Lower lobe of right lung (tissue), 2 donors: ENCODE measurements at places on chromosomes 13 and 19.

DNA sequence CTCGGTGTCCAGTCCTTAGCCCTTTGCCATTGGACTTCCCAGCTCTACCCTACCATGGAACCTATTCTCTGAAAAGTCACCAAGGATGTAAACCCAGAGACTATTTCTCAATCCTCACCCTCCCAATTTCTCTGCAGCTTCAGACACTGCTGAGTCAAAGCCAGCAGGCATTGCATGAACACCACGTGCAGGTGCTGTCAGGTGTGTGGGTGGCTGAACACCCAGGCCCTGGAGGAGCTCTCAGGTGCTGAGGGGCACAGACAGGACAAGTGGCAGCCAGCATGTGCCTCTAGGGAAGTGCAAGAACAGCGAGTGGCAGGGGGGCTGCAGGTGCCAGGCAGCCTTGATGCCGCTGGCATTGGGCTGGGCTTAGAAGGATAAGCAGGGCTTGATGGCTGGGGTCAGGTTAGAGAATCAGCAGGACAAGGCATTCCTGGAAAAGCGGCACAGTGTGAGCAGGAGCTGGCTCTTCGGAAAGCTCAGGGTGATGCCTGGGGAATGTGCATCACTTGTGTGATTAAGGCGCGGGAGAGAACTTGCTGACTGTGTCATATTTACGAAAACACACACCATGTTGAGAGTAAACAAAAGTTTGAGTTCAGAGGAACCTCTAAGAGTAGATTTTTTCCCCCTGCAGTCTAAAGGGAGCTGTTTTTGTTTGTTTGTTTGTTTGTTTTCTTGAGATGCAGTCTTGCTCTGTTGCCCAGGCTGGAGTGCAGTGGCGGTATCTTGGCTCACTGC, 83.8 kb downstream of the LNX2 start:
- peak; percentile 48 for DNase-seq

DNA sequence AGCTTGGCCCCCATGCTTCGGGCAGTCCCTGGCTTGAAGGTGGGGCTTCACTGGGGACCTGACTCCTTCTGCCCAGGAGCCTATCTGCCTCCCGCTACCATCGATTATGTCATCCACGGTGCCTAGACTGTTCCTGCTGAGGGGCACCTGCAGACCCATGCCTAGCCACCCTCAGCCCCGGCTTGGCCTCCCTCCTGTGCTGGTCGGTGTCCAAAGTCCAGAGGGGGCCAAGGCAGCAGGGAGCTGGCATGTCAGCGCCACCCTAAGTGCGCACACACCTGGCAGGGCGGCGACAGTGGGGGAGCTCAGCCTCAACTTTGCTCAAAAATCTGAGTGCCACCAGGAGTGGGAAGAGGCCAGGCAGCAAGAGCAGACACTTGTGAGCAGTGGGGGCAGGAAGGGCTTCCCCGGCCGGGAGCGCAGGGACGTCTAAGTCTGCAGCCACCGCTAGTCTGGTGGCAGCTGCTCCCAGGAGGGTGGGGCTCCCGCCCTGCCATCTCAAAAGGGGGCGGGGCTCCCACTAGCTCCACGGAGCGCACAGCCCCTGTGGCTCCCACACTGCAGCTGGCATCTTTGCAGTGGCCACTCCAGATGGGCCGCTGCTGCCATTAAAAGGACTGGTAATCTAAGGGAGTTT, 13.5 kb upstream of the URAD start:
- DNase-seq: no peak

DNA sequence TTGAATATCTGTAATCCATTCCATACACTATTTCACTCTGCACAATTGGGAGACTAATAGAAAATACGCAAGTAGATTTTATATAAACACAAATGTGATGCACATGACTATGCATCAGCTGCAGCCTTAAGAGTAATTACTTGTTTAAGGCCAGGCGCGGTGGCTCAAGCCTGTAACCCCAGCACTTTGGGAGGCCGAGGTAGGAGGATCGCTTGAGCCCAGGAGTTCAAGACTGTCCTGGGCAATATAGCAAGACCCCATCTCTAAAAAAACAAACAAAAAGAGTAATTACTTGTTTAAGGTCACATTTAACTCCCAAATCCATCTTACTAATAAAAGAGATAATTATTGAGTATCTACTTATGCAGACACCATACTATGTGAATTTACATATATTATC, 18.0 kb downstream of the IPO5 start:
- DNase-seq: no peak

DNA sequence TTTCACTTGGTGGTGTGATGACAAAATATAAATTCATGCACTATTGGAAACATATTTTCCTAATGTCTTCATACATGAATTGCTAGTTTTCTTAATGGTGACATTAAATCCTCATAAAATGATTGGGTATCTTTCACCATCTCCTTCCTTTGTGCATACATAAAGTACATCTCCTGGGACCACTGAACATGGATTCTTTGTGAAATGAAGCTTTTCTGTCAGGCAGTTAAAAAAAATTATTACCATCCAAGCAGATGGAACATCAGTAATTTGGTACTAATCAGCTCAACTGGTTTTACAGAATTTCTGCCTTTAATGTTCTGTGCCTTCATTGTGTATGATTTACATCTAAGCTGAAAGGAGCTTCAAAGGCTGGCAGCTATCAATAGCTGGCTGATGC, 891.7 kb upstream of the SLC10A2 start:
- no peak for DNase-seq

GRCh38 chr13:77415253-77416071, 88.6 kb upstream of the MYCBP2 start:
- DNase-seq: no peak

- DNase-seq: no peak
Measured at GRCh38 chr13:36026531-36026930, 104.7 kb downstream of the DCLK1 start.
